ENCODE measurements at places on chromosomes 7 and 10.

- no peak for DNase-seq
These were observed 169.3 kb downstream of the CHN2 start for GRCh38 chr7:29363636-29364425.

GRCh38 chr7:22765609-22766008, 38.6 kb downstream of the IL6 start:
- DNase-seq = no peak

- DNase-seq = no peak
These were observed 1091.1 kb downstream of the NRG3 start for GRCh38 chr10:82966130-82966529.

GRCh38 chr10:34495938-34496337, 319.2 kb downstream of the PARD3 start:
- no peak for DNase-seq

Data from stimulated activated CD8-positive, alpha-beta memory T cell treated with anti-CD3 and anti-CD28 coated beads, Interleukin-4, amount 100 ng/mL, for 48 hours (primary cell).